ENCODE measurements at places on chromosomes 4 and X. TPM values are rescaled to one million over a fixed set of nuclear protein-coding genes. Genes with fewer than 3 reads are reported as not detected.

DNA sequence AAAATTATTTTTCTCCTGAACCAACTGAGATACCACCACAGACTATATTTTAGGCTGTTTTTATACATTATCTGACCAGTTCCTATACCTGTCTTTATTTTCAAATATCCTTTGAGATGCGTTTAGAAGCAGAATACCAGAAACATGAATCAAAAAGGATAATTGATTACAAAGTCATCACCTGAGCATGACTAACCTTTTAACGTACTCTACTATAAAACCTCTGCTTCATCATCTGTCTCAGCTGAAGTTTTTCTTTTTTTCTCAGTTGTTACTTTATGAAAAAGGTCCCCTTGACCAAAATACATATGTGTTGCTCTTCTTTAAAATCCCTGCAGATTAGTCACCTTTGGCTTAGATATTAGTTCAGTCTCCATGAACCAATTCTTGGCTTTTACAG, 109.8 kb downstream of the AMMECR1 start:
- DNase-seq: no peak

- DNase-seq: no peak
These were observed 23.8 kb downstream of the COL25A1 start for GRCh38 chr4:109278594-109279031.

DNA sequence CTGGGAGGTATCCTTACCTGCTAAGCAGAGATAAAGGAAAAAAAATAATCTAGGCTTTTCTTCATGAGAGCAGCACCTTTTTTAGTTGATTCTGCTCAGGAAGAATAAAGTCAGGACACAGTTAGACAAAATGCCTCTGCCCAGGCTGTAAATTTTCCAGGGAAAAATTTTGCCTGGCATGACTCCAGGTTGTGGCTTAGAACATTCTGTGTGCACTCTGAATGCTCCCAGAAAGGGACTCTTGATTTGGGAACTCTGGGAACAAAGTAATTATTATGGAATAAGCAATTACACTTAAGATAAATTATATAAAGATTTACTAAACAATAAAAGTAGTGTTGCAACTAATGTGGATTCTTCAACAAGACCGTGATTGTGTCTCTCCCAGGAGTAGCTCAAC, 826.2 kb upstream of the TENM3 start:
- no peak for DNase-seq

DNA sequence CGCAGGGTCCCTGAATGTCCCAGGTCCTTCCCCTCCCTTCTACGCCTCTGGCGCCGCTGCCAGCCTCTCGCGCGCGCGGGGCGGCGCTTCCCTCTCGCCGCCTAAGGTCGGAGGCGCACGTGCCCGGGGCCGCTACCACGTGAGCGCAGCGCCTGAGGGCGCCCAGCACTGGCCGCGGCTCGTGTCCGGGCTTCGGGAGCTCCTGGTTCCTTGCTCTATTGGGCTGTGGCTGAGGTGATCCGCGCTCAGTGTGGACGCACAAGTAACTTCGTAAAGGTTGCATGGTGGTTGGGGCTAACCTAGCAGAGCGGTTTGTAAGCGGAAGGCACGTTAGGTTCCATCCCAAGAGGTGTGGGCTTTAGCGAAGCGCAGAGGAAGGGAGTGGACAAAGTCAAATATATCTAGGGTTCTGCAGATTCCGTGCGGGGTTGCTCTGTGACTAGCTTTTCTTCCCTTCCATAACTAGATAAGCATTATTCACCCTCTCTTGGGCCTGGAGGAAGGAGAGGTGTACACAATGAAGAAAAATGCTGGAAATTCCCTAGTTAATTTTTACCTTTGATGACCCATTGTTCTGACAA, 1.8 kb downstream of the TLL1 start:
- DNase-seq: no peak

- no peak for DNase-seq
These were observed 15.9 kb downstream of the SETD7 start for GRCh38 chr4:139540161-139540560.

GRCh38 chr4:3336382-3337356, 43.8 kb downstream of the RGS12 start:
- DNase-seq: no peak

DNA sequence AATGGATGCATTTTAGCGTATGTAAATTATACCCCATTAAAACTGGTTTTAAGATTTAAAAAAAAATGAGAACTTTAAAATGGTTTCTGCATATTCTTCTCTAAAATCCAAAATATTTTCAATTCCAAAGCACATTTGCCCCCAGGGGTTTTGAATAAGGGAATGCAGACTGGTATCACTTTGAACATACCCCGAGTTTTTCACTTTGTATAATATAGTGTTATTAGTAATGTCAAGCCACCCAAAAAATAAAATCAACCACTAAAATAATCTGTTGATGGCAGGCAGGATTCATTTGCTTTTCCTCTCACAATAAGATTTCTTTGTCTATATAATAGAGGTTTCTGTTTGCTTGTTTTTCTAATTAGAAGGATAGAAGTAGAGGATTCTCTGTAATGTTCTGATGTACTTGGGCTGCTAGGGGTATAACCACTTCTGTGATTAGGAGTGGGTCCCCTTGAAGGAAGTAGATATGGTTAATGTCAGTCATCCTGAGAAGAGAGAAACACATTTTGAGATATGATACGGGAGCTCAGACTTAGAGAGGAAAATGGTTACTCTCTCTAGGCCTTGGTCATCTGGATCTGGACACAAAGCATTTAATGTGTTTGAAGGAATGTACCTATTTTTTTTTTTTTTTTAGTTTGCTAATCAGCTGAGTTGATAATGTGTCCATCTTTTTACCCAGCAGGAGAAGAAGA, 9.3 kb upstream of the LIN54 start:
- DNase-seq: no peak

DNA sequence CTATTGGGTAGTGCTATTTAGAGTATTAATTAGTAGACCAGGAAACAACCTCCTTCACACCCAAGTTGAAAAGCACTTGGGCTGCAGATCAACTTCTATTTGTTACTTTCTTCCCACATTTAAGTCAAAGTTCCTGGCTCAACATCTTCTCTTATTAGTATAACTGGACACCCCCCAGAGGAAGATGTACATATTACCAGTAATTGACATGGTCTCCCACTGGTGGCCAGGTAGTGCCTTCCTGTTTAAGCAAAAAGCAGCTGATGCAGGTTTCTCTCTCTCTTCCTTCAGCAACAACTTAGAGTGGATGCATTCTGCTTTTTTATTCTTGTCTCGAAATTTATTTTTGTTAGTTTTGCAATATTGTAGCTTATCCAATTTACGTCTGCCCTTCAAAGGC, 438.1 kb downstream of the GBA3 start:
- no peak for DNase-seq

- DNase-seq: no peak
These were observed 64.8 kb upstream of the RBPJ start for GRCh38 chr4:26255989-26256388.

DNA sequence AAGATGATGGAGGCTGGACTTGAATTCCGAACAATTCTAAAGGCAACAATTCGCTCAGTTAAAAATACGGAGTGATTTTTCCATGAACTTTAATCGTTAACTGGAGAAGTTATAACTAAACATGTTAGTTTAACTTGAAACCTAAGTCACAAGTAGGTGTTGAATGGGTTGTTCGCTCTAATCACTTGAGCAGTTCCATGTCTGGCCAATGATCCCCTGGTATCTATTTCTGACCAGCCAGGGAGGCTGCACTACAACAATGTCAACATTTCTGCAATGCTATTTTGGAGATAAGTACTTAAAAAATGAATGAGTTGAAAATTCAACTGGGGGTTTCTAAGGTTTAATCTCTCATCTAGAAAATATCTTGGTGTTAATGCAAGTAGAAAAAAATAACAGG, 112.5 kb downstream of the NR3C2 start:
- DNase-seq: no peak

DNA sequence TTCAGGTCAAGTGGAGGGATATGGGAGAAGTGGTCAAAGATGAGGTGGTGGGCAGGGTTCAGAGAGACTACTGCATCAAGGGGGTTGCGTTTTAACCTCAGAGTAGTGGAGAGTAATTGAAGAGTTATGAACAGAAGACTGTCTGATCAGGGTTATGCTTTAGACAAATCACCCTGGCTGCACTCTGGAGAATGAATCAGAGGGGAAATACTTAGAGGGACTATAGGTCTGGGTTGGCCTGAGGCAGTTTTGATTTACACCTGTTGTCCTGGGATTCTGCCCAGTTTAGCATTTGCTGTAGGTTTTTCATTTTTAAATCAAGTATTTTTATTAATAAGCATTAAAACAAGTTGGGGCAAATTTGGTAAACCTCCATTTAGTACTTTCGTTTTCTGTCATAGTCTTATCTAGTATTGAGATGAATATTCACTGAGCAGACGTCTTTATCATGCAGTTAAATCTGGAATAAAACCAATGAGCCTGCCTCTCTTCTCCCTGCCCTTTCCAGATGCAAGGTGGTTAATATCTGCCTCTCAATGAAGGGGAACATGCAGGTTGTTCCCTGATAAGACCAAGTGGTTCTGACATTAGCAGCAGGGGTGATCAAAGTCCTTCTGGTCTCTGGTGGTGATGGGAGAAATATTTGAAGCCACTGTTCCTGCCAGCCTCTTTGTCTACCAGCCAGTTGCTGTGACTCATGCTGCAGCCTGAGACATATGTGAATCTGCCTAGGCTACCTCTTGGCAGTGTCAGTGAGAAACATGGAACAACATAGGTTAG, 116.0 kb upstream of the RPS6KA3 start:
- DNase-seq: no peak

- no peak for DNase-seq
These were observed 114.9 kb upstream of the ARX start for GRCh38 chrX:25130619-25131018.

DNA sequence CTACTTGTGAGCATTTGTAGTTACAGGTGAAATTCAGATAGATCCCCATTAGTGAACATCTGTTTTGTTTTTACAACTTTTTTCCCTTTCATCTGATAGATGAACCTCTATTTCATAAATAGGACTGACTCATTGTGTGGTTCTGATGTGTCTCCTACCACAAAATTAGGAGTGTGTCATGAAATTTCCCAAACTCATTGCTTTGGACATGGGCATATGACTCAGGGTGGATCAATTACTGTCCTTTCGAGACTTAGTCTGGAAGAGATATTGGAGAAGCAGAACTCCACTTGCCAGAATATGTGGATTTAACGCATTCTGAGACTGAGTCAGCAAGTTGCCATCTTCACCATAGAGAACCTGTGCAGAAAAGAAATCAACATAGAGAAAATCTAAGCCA, 53.5 kb upstream of the PCDH10 start:
- DNase-seq: no peak

DNA sequence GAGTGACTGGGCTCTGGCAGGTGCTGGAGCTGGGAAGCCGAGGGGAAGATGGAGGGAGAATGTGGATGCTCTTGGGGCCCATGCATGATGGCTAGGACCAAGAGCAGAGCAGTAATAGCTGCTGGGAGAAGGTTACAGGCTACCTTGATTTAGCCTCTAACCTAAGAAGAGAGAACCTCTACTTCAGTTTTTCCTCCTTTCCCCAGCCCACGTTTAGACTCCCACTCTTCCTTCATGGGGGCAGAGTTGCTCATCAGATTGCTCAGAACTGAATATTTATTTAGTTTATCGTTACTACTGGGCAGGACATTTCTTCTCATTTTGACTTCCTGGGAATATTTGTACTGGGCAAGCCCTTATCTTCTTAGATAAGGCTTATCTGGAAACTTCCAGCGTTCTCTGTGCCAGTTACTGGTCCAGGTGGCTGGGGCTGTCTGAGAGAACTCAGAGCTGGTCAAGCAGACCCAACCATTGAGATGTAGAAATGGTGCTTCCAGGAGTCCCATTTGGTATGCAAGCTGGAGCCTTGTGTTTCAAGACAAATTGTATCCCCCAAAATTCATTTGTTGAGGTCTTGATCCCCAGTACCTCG, 442.9 kb upstream of the BOD1L1 start:
- no peak for DNase-seq

- DNase-seq: no peak
These were observed 136.7 kb downstream of the APBB2 start for GRCh38 chr4:41077628-41078027.

- DNase-seq: no peak
These were observed 14.3 kb downstream of the LRPAP1 start for GRCh38 chr4:3517731-3518510.

DNA sequence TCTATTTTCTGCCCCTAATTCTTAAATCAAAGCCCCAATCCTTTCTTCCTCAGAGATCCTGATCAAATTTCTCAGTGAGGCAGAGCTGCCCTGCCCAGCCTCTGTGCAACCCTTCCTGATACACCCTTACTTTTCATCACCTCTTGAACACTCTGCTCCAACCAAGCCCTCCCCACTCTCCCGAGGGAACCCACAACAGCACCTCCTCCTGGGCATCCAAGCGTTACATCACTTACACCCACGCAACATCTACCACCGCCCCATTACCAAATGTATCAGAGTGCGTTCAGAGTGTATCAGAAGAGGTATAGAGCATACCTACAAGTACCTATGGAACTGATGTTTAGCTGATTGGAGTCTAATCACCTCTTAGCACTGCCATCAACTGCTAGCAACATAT, 186.5 kb downstream of the RAP1GDS1 start:
- peak; percentile 54 for DNase-seq

GRCh38 chr4:23412701-23413100, 477.1 kb downstream of the PPARGC1A start:
- DNase-seq: no peak

The LEF1 gene
- total RNA-seq: 1.6 TPM

The IKBKG gene
- total RNA-seq: 72.0 TPM

The GC gene
- total RNA-seq: not detected

The GPAT3 gene
- 1.0 TPM for total RNA-seq

The TLR2 gene
- 5.4 TPM for total RNA-seq

The KLHL4 gene
- not detected for total RNA-seq

The TRPC3 gene
- total RNA-seq: not detected

The TMEM255A gene
- 0.25 TPM for total RNA-seq

Measured in B cell (primary cell).